ENCODE measurements at places on chromosomes 1 and 21.
A peak's percentile ranks its signal among the peaks of the same experiment; 100 is the strongest.

GRCh38 chr21:42937960-42938605, 12.7 kb upstream of the ERVH48-1 start:
- DNase-seq = no peak

GRCh38 chr1:217193151-217193550, 437.7 kb downstream of the GPATCH2 start:
- DNase-seq = no peak

DNA sequence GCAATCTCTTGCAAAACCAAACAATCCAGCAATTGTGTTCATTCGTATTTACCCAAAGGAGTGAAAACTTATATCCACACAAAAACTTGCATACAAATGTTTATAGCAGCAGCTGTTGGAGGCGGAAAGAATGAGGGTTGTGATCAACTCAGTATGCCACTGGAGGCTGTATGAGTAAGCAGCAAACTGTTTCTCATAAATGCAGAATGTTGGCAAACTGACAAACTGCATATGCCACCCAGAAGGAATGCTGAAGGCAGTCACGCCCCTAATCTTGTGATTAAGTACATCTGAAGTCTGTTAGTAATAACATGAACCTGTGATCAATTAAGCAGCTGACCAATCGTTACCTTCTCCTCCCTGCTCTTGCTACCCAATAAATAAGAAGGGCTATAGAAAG, 60.5 kb upstream of the CR2 start:
- DNase-seq = peak; percentile 56

- DNase-seq = no peak
Measured at GRCh38 chr1:67469431-67469830, 39.2 kb upstream of the SERBP1 start.

DNA sequence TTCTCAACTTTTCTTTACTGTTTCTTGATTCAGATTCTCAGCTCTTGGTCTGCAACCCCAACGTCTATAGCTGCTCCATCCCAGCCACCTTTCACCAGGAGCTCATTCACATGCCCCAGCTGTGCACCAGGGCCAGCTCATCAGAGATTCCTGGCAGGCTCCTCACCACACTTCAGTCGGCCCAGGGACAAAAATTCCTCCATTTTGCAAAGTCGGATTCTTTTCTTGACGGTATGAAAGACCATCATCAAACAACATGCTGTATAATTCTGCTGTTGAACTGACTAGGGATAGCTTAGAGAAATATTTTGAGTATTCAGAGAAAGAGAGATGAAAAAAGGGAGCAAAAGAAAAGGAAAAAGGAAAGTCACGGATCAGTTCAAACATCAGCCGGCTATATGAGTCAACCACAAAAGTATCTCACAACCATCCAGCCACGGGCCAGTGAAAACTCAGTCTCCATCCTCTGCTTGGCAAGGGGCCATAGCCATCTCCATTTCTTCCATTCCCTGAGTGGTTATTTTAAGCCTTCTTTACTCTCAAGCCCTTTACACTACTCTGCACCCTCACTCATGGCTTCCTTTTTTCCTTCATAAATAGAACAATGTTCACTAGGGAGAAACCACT, 14.1 kb downstream of the DNASE2B start:
- DNase-seq = no peak

DNA sequence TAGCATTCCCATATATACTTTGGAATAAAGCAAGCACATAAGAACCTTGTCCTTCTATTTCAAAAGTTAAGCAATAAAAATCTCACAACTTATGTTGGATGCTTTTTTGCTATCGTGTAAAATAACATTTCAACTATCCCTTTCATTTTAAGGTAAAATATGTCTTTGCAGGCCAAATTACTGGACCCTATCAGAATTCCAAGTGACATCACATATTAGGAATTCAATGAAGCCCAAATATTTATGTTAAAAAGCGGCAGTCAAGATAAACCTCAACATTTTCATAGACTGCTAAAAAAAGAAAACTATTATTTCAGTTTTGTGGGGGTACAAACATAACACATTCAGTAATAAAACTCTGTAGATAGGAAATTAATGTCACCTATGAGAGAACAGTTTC, 252.0 kb downstream of the KCTD3 start:
- no peak for DNase-seq

GRCh38 chr1:56441601-56442000, 137.8 kb downstream of the PLPP3 start:
- no peak for DNase-seq

DNA sequence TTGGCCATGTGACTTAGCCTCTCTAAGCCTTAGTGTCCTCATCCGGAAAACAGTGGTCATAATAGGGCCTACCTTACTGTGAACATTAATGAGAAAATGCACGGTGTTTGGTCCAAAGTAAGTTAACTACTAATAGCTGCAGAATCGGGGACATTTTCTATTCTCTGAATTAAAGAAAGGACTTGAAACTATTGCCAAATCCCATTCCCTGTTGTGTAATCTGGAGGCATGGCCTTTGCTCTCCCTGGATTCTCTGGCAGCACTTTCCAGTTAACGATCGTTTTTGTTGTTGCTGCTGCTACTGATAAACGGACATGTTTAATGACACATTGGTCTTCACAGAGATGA, 30.5 kb downstream of the FMO4 start:
- DNase-seq = no peak

- no peak for DNase-seq
Measured at GRCh38 chr1:160167056-160167455, 15.7 kb downstream of the ATP1A4 start.

DNA sequence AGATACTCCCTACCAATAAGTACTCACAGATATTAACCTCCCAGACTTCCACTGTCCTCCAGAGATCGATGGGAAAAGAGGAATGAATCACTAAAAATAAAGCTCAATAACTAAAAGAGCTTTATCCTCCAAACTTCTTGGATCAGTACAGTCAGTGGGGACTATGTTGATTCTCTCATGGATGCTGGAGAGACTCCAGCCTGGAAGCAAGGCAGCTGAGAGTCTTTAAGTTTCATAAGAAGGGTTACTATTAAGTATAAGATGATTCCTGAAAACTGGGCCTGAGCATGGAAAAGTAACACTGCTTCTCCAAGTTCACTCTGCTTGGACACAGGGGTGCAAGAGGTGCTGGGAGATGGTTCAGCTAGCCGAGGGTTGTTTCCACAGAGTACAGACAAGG, 6.2 kb upstream of the DDR2 start:
- no peak for DNase-seq

Measured in SW 1271 (cell line).